ENCODE measurements at places on chromosomes 1 and 21.
A peak's percentile ranks its signal among the peaks of the same experiment; 100 is the strongest.

DNA sequence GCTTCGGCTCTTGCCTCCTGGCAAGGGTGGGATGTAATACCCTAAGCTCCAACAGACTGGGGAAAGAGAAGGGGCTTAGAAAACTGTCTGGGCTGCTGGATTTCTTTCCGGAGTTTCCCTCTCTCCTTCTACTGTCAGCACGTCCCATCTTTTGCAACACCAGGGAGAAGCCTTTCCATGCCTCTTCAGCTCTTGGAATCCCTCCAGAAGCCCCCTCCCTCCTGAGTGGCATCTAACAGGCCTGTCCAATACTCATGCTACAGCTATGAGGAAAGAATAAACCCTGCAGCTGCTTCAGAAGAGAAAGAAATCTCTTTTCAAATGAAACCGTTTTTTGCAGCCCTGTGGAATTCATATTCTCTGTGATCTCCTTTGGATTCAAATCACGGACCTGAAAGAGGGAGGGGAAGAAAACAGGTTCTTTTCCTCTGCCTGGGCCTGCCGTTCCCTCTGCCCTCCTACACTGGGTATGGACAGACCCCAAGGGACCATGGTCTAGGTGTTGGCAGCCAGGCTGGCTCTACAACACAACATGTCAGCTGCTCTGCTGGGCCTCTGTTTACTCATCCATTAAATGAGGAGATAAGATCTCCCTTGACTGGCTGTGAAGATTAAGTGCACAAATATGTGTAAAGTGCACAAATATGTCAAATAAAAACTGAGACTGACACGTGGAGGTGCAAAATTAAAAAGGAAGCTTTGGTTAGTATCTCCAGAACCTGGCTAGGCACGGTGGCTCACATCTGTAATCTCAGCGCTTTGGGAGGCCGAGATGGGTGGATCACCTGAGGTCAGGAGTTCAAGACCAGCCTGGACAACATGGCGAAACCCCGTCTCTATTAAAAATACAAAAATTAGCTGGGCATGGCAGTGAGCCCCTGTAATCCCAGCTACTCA, 6.0 kb upstream of the CAPN2 start:
- no peak for DNase-seq

DNA sequence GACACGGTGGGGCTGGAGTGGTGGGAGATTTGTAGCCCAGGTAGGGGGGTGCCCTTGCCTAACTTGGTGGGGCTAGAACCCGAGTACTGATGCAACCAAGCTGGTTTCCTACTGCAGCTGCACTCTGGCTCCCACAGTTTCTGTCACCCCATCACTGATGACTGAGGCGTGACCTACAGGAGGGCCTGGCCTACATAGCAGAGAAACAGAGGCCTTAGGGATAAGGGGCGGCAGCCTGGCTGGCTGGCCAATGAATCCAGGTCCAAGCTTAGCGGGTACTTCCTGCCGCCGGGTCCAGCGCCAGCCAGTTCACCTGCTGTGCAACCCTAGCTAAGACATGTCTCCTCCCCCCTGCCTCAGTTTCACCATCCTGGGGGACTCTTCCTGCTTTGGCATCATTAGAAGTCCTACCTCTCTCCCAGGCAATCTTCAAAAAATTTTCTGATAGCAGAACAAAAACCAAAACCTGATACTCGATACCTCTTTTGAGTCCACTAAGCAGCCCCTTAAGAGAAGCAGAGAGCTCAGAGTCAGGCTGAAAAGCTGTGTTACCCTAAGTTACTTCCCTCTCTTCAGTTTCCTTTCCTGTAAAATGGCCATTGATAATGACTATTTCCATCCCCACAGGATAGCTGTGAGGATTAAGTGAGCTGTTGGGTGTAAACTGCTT, 27.3 kb upstream of the RNF19B start:
- no peak for DNase-seq

- peak; percentile 28 for DNase-seq
Measured at GRCh38 chr1:236391008-236391407, 3.1 kb upstream of the EDARADD start.

- DNase-seq, result no peak
Measured at GRCh38 chr1:3611170-3612019, at the start of gene MEGF6. Gene MEGF6 (minus strand): TSS chr1:3611508. CDS start chr1:3611268, 240 bp downstream.

DNA sequence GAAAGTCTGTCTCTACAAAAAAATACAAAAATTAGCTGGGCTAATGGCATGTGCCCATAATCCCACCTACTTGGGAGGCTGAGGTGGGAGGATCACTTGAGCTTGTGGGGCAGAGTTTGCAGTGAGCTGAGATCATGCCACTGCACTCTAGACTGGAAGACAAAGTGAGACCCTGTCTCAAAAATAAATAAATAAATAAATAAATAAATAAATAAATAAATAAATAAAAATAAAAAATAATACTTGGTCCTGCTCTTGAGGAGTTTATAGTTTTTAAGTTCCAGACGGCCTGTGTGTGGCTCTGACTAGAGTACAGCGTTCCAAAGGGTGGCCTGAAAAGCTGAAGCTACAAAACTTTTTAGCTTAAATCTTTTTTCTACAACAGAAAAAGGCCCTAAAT, 35.1 kb downstream of the PCSK9 start:
- no peak for DNase-seq

- no peak for DNase-seq
Measured at GRCh38 chr1:161113915-161114314, 3.9 kb downstream of the PFDN2 start.

- no peak for DNase-seq
Measured at GRCh38 chr21:24197923-24198322, 1409.4 kb downstream of the MRPL39 start.

GRCh38 chr1:165629848-165630628, 996 bp upstream of the MGST3 start:
- DNase-seq, result no peak

GRCh38 chr1:212346601-212347000, 61.4 kb downstream of the PPP2R5A start:
- no peak for DNase-seq

GRCh38 chr1:153324912-153325311, 12.2 kb upstream of the PGLYRP3 start:
- DNase-seq, result no peak

- DNase-seq, result peak; percentile 68
Measured at GRCh38 chr1:229514578-229515275, 6.6 kb upstream of the NUP133 start.

DNA sequence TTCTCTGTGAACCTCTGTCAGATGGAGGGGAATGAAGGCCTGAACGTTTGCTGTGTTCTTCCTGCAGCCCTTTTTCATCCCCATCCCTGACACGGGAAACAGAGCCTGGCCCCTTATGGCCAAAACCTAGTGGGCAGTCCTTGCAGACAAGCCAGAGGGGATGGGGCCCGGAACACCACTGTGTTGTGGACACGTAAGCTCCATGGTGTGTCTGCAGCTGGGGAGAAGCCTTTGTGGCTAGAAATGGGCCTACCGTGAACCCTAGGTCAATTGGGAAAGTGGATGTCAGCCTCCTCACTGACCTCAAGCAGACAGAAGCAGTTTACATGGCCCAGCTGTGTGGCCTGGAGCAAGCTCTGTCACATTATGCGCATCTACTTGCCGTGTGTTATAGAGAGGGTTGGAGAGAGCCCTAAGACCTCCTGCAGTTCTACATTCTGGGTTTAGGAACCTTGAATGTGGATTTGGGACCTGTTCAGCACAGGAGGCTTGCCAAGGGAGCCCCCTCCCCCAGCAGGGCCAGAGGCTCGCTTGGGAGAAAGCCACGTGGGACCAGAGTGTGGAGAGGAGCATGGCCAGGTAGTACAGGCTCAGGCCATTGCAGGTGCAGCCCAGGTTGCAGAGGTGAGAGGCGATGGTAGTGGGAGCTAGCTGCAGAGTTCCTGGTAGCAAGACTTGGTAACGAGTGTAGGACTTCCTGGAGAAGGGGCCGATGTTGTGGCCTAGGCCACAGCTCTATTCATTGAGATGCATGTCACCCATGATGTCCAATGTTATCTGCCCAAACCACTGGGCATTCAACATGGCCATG, 20.7 kb downstream of the PARS2 start:
- DNase-seq, result no peak

DNA sequence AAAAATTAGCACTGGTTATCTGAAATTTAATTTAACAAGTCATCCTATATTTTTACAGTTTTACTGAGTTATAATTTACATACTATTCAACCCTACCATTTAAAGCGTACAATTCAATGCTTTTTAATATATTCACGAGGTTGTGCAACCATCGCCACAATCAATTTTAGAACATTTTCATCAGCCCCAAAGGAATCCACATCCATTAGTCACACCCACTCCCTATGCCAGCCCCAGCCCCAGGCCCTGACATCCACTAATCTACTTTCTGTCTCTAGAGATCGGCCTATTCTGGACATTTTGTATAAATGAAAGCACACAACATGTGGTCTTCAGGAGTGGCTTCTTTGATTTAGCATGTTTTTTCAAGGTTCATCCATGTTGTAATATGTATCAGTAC, 134.7 kb downstream of the PSMG1 start:
- DNase-seq, result no peak

DNA sequence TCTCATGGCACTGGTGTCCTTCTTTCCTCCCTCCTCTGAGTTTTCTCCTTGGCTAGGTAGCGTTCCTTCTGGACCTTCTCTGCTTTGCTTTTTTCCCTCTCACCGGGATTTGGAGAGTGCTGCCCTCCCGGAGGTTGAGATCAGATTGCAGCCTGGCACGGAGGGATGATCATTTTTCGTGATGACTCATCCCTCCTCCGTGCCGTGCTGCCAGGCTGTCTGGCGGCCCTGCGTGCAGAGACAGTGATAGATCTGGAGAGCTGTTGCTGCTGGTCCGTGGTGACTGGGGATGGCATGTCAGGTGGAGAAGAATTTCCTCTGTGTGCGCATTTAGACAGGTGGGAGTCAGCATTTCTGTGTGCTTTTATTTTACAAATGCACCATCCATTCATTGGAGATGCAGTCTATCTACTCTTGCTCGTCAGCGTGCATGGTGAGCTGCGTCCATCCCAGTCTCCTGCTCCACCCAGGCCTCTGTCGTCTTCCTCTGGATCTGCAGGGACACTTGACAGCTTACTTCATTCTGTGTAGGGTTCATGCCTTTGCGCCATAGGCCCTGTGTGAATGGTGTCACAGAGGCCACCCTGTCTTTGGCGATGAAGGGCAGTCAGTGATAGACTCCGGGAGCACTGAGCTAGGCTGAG, 104.4 kb downstream of the PCBP3 start:
- DNase-seq, result no peak

DNA sequence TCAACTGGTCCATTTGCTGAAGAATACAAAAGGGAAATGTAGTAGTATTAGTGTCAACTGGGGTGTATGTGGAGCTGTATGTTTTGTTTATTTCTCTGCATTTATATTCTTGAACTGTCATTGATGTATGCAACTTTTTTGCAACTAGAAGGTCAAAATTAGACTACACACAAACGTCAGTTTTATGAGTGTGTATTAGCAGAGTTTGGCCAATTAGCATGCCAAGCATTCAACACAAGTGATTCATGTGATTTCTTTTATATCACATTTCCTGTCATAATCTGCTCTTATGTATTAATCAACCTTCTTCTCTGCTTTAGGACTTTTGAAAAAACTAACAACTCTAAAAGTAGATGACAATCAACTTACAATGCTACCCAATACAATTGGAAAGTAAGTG, 211.1 kb downstream of the LRRC40 start:
- no peak for DNase-seq

- DNase-seq, result no peak
Measured at GRCh38 chr1:215567491-215568298, 591 bp downstream of the KCTD3 start.

GRCh38 chr1:208189183-208189582, 55.0 kb downstream of the PLXNA2 start:
- peak; percentile 64 for DNase-seq

DNA sequence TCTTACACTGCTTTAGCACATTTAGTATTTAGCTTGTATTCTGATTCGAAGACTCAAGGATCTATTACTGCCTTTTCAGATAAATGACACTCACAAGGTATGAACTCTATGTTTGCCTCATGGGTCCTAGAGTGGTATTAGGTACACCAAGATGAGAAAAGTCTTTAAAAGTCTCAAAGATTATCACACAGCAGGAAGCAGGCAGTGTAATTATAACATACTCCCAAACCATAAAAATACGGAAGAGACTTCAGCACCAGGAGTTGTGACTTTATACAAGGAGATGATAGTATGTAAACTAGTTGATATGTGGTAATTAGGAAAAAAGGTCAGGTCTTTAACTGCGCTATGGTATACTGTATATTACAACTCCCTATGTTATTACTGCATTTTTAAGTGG, 11.2 kb upstream of the RCSD1 start:
- no peak for DNase-seq

GRCh38 chr1:205417870-205418635, 3.8 kb downstream of the LEMD1 start:
- DNase-seq, result no peak

- DNase-seq, result no peak
Measured at GRCh38 chr21:45102391-45102932, 28.1 kb downstream of the ADARB1 start.

GRCh38 chr1:207817778-207818751, 66.2 kb downstream of the CD46 start:
- no peak for DNase-seq

GRCh38 chr1:30383221-30383711, 340.1 kb downstream of the MATN1 start:
- DNase-seq, result no peak

GRCh38 chr1:192763756-192764155, 45.1 kb upstream of the RGS2 start:
- DNase-seq, result no peak

DNA sequence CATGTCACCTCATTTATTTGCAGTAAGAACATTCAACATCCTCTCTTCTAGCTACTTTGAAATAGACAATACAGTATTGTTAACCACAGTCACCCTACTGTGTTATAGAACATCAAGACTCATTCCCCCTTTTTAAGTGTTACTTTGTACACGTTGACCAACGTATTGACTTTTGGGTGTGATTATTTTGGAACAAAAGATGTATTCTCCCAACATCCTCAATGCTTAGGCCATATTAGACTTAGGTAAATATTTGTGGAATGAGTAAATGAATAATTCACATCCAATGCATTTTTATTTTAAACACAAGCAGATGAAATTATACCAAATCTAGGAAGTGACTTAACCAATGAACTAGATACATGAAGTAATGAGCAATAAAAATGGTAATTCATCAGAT, 296.6 kb downstream of the CHRM3 start:
- DNase-seq, result no peak

DNA sequence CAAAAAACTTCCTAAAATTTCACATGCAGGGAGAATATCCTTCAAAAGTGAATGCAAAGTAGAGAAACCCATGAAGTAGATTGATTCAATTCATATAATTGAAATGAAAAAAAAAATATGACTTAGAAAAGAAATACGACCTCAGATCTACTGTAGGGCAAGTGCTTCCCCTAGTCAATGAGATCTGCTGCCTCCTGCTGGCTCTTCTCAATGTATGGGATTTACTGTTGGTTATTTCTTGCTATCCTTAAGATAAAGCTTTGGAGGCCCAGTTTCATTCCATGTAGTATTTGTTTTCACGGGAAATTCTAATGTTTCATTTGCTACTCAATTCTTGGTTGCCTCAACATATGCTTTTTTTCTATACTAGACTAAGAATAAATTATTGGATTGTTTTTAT, 46.2 kb downstream of the ZNF648 start:
- no peak for DNase-seq

- DNase-seq, result no peak
Measured at GRCh38 chr21:38816400-38816977, 10.8 kb downstream of the ETS2 start.

All from activated CD8-positive, alpha-beta memory T cell treated with anti-CD3 and anti-CD28 coated beads, Interleukin-2, amount 10 ng/mL, durations not matched to agents 7 days and 5 days (primary cell).